ENCODE measurements at places on chromosomes 1 and 21. TPM values are rescaled to one million over a fixed set of nuclear protein-coding genes. Genes with fewer than 3 reads are reported as not detected.

ELAPOR1 gene
- total RNA-seq = 1.7 TPM

THEM5 gene
- total RNA-seq = not detected

STRIP1 gene
- 45.5 TPM for total RNA-seq

OR10J1 gene
- not detected for total RNA-seq

VAV3 gene
- 2.1 TPM for total RNA-seq

AQP10 gene
- not detected for total RNA-seq

WLS gene
- 54.7 TPM for total RNA-seq

- H3K4me3 ChIP-seq = no peak overlapping the region
- no peaks in the 10 kb centered on the region for H3K36me3 ChIP-seq
- H3K4me1 ChIP-seq = peaks cover 3% of the 10 kb centered on the region
- H3K27me3 ChIP-seq = no peaks in the 10 kb centered on the region
Measured at GRCh38 chr1:205144046-205144720, 22.4 kb upstream of the RBBP5 start.

DNA sequence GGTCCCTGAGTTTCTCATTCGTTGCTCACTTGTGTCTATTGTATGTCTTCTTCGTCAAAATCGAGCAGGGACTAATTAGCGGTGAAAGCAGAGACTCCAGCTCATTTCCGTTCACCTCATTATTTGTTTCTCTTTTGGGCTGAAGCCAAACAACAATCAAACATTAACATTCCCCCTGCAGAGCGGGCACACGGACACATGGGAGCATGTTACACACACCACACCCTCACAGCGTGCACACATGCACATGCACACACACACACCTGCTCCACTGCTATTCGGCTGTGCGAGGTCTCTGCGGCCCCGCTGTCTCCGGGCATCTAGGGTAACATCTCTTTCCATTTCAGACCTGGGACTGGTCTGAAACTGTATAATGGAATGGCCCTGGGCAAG, 58.5 kb upstream of the LRRC8D start:
- no peaks in the 10 kb centered on the region for H3K27me3 ChIP-seq
- no peaks in the 10 kb centered on the region for H3K36me3 ChIP-seq
- H3K4me3 ChIP-seq = peak overlapping the region; percentile 43
- no peaks in the 10 kb centered on the region for H3K4me1 ChIP-seq
- no peak for DNase-seq
- H3K27ac ChIP-seq = no peak overlapping the region

DNA sequence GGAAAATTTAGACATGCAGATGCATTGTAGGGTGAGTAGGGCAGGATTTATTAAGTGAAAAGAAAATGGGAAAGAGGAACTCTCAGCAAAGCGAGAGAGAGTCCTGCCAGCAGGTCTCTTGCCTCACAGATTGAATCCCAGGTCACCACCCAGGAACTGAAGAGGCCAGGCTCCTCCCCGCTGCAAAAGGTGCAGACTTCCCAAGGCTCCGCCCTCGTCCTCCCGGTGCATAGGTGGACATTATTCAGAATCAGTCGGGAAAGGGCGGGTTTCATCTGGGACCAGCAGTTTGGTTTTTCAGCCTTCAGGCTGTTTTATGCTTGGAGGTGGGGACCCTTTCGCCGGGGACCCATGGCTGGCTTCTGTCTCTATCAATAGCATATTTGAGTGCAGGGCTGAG, 41.6 kb upstream of the APP start:
- H3K4me1 ChIP-seq = no peaks in the 10 kb centered on the region
- no peak overlapping the region for H3K4me3 ChIP-seq
- no peaks in the 10 kb centered on the region for H3K27me3 ChIP-seq
- no peak overlapping the region for H3K27ac ChIP-seq

GRCh38 chr1:31869449-31869848, 53.6 kb upstream of the SPOCD1 start:
- no peak for DNase-seq
- no peaks in the 10 kb centered on the region for H3K4me1 ChIP-seq
- no peak overlapping the region for H3K27ac ChIP-seq

- DNase-seq = no peak
- H3K36me3 ChIP-seq = no peaks in the 10 kb centered on the region
- H3K27me3 ChIP-seq = no peaks in the 10 kb centered on the region
- H3K4me1 ChIP-seq = no peaks in the 10 kb centered on the region
Measured at GRCh38 chr1:189708674-189709073, 769.0 kb downstream of the BRINP3 start.

- no peak overlapping the region for H3K4me3 ChIP-seq
- H3K27ac ChIP-seq = no peak overlapping the region
- H3K27me3 ChIP-seq = no peaks in the 10 kb centered on the region
- DNase-seq = no peak
Measured at GRCh38 chr21:39971956-39972355, 104.7 kb downstream of the PCP4 start.

DNA sequence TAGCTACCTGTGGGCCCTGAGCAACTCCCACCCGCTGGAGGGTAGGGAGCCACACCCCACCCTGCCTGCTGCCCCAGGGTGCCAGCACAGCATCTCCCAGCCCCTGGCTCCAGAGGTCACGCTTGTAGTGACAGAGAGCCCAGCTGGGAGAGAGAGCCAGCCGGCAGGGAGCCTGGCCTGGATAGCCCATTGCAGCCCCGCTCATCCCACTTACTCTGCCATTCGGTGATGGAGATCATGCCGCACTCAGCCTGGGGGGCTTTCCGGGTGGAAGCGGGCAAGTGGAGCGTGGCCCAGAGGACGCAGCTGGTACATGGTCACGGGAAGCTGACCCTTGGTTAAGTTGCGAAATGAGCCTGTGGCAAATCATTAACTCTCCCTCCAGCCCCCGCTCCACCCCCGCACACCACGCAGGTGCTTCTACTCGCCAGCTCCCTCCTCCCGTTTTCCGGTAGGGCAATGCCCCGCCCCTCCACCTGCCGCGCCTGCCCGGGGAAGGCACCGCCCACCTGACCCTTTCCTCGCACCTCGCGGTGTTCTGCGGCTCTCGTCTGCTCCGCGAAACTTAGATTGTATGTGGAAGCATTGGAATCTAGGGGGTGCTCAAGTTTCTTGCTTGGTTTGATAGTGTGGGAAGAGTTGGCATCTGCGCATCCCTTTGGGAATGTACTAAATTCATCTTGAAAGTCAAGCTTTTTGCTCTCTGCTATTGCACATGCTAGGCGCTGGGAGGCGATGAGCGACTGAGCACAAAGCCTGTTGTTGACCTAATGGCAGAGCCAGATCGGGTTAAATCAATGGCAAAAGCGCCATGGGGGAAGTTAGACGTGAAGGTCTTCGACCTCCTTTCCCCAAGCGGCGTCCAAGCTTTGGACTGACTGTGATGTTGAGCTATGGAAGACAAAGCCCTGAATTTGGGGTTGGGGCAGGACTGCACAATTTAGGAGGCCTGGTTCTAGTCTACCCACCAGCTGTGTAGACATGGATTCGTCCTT, at the start of gene GOLT1A:
Gene GOLT1A (minus strand): TSS at position 321 of the 995 bp plus-strand sequence. CDS start 82 bp downstream, at position 239.
- no peaks in the 10 kb centered on the region for H3K27me3 ChIP-seq
- H3K27ac ChIP-seq = no peak within 1 kb of the TSS
- peak; percentile 50 for DNase-seq
- no peaks in the 10 kb centered on the region for H3K4me1 ChIP-seq
- H3K4me3 ChIP-seq = peak within 1 kb of the TSS; percentile 12

GRCh38 chr1:245153552-245154428, 995 bp upstream of the KIF26B start:
- no peaks in the 10 kb centered on the region for H3K27me3 ChIP-seq
- peak overlapping the region; percentile 42 for H3K4me3 ChIP-seq
- no peaks in the 10 kb centered on the region for H3K36me3 ChIP-seq
- no peak overlapping the region for H3K27ac ChIP-seq

DNA sequence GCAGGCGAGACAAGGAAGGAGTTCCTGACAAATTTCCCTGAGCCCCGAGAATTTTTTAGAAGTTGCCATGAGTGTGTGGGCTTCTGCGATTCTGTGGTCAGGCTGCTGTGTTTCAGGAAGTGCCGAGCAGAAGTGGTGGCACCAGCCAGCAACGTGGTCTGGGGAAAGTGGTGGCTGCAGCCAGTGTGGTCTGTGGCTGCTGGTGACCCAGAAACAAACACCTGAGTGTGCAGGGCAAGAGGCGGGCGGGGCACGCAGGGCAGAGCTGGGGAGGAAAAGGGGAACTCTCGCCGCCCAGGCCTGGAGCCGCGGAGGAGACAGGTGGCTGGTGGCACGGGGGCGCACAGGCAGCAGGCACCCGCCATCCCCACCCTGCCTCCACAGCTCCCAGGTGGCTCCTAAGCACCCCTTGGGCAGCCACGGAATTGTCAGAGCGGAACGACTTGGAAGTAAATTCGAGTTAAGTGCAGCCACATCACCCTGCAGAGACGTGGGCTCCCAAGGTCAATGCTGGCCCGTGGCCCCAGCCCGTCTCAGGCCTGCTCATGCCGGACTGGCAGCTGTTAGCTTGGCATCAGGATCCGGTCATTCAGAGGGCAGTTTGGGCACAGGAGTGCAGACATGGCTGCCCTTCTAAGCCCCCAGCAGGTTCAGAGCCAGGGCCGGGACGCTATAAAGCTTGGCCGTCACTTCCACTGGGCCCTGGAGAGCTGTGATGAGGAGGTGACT, 25.1 kb downstream of the PRDM16 start:
- no peak overlapping the region for H3K27ac ChIP-seq
- DNase-seq = no peak
- no peak overlapping the region for H3K4me3 ChIP-seq
- no peaks in the 10 kb centered on the region for H3K27me3 ChIP-seq
- H3K4me1 ChIP-seq = no peaks in the 10 kb centered on the region

- H3K36me3 ChIP-seq = no peaks in the 10 kb centered on the region
- no peak for DNase-seq
- no peak overlapping the region for H3K27ac ChIP-seq
- H3K4me1 ChIP-seq = peaks cover 3% of the 10 kb centered on the region
Measured at GRCh38 chr1:88698764-88699163, 14.7 kb downstream of the PKN2 start.

GRCh38 chr1:228184152-228184551, 18.5 kb downstream of the IBA57 start:
- no peaks in the 10 kb centered on the region for H3K4me1 ChIP-seq
- H3K36me3 ChIP-seq = no peaks in the 10 kb centered on the region
- no peak for DNase-seq
- no peak overlapping the region for H3K27ac ChIP-seq

DNA sequence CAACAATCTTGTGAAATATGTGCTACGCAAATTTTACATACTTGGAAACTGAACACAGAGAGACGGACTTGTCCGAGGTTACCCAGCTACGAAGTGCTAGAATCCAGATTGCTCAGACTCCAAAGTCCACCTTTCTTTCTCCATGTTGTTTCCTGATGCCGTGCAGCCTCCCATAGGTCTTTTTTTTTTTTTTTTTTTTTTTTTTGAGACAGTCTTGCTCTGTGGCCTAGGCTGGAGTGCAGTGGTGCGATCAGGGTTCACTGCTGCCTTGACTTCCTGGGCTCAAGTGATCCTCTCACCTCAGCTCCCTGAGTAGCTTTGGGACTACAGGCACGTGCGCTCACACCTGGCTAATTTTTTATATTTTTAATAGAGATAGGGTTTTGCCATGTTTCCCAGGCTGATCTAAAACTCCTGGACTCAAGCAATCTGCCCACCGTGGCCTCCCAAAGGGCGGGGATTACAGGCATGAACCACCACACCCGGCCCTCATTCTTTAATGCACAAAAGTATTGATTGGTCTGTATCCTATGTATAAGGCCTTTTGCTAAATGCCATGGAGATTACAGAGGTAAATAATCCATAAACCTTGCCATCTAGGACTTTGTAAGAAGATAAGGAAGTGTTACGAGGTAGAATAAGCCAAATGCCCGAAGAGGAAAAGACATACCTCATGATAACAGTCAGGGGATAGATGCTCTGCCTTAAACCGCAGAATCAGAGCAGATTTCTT, 92.8 kb downstream of the C1orf21 start:
- H3K36me3 ChIP-seq = no peaks in the 10 kb centered on the region
- H3K4me1 ChIP-seq = peaks cover 20% of the 10 kb centered on the region
- no peak overlapping the region for H3K4me3 ChIP-seq
- DNase-seq = no peak
- H3K27ac ChIP-seq = no peak overlapping the region

Data from ovary (tissue), 10 donors.